Stimulated activated CD4-positive, alpha-beta T cell treated with anti-CD3 and anti-CD28 coated beads, TNF-alpha, amount 100 ng/mL, for 4 hours (primary cell): ENCODE measurements at places on chromosomes 12 and 14.

- DNase-seq, result no peak
Observed at GRCh38 chr14:55438066-55438683, 2.2 kb downstream of the TBPL2 start.

- peak; percentile 64 for DNase-seq
Observed at GRCh38 chr14:105314287-105315200, at the start of gene PACS2. Gene PACS2, plus strand, starts transcription at chr14:105314748. Its CDS starts 171 bp downstream, at chr14:105314919.

DNA sequence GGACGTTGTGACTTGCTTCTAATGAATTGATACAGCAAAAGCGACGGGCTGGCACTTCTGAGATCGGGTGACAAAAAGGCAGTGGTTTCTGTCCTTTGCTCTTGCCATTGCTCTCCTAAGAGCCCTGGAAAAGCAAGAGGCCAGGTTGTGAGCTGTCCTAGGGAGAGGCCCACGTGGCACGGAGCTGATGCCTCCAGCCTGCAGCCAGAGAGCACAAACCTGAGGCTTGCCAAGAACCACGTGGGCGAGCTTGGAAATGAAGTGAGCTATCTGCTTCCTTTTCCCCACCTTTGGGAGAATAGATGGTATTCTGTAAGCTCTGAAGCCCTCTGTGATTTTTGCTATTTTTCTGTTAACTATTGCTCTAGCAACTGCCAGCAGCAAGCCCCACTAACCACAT, 26.4 kb upstream of the NOS1 start:
- DNase-seq, result no peak

- no peak for DNase-seq
Observed at GRCh38 chr14:99626041-99626648, 18.8 kb upstream of the HHIPL1 start.

DNA sequence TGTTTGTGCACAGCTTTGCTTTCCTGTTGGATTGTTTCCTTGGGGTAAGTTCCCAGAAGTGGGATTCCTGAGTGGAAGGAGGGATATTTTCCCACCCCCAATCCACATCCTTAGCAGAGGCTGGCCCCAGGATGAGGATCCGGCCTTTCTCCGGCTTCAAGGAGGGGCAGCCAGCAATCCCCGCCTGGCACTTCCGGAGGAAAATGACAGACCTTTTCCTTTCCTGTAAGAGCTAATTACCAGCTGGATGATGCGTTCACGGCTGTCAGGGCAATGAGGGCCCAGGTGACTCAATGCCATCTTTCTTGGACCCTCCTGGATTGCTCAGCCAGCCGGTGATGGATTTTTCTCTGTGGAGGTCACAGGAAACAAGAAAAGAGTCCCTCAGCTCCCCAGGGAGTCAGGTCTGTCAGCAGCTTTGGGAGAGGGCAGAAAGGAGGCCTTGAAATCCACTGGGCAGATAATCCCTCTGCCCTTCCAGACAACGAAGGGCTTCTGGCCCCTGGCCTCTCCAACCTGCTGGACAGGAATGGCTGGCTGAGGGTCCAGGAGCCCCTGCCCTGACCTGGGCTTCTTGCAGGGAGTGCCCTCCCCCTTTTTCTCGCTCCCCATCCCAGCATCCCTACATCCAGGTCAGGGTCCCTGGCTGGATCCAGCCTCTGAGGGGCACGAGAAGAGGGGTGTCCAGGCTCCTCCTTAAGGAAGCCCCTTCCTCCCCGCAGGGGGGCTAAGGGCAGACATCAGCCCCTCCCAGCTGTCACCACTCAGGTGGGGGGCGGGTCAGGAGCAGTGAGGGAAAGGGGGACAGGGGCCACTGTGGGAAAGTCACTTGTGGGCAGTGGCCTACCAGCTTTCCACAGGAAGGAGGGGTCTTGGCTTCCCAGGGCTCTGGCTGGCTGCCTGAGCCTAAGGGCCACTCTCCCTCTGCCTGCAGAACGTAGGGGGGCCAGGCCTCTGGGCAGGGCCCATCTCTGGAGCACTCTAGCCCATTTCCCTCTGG, 16.1 kb upstream of the CCDC85C start:
- DNase-seq, result no peak

- no peak for DNase-seq
Observed at GRCh38 chr12:51726161-51726560, 122.4 kb downstream of the FIGNL2 start.

DNA sequence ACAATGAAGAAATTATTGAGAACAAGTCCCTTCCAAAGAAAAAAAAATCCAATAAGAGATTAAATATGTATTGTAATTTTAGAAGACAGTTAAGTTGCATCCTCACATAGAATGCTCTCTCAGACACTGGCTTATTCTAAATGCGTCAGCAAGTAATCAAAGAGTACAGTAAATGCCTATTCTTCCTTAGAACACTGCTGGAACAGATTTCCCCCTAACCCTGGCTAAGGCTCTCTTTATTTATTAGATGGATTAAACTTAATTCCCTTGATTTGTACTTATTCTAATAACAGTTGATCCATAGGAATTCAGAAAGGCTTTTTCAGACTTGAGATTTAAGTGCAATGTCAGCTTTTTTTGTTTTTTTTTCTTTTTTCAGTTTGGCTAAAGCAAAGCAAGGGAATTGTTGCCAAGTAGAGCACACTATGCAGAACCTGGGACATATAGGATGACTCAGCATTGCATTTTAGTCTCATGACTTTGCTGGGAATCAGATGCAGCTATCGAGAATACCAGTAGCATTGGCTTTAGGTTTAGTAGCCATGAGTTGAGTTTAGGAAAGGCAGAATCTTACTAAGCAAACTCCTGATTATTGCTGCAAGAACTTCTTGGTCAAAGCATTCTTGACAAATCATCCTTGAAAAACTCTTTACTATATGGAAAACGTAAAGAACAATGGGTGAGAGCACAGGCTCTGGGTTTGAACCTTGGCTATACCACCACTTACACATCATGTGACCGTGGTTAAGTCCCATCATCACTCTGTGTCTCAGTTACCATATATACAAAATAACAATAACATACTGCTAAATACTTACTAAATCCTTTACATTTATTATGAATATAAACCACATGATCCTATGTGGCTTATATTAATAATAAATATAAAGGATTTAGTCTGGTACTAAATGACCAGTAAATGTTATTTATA, 26.7 kb downstream of the MED21 start:
- no peak for DNase-seq

GRCh38 chr14:27938392-27938791, 828.2 kb upstream of the FOXG1 start:
- DNase-seq, result no peak

- no peak for DNase-seq
Observed at GRCh38 chr12:108833757-108834472, 23.5 kb downstream of the SSH1 start.

DNA sequence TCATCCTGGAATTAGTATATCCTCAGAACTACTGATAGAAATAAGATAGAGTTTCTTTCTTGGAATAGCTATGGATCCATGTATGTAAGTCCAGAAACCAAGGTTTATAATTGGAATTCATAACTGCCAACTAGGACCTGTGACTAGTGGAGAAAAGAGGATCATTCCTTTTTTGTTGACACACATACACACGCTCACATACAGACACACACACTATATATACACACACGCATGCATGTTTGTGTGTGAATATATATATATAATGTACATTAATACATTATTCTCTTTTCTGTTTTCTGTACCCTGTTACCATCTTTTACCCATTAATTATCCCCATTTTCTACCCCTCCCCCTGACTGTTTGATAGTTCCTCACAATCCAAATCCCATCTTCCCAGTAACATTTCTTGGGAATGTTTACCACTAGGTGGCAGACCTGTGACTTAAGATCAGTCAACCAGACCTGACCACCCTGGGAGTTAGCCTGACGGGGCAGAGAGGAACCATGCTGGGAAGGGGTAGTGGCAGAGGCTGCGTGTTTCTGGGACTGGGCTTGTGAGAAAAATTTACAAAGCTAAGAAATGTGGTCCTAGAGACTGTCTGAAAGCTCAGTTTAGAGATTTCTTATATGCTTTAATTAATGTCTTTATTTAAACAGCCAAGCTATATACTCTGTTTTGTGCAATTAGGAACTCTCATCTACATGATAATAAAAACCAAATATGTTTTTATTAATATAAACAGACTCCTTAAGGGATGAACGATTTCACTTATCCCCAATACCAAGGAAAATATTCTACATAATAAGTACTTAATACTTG, 308.0 kb downstream of the PPFIA2 start:
- no peak for DNase-seq

DNA sequence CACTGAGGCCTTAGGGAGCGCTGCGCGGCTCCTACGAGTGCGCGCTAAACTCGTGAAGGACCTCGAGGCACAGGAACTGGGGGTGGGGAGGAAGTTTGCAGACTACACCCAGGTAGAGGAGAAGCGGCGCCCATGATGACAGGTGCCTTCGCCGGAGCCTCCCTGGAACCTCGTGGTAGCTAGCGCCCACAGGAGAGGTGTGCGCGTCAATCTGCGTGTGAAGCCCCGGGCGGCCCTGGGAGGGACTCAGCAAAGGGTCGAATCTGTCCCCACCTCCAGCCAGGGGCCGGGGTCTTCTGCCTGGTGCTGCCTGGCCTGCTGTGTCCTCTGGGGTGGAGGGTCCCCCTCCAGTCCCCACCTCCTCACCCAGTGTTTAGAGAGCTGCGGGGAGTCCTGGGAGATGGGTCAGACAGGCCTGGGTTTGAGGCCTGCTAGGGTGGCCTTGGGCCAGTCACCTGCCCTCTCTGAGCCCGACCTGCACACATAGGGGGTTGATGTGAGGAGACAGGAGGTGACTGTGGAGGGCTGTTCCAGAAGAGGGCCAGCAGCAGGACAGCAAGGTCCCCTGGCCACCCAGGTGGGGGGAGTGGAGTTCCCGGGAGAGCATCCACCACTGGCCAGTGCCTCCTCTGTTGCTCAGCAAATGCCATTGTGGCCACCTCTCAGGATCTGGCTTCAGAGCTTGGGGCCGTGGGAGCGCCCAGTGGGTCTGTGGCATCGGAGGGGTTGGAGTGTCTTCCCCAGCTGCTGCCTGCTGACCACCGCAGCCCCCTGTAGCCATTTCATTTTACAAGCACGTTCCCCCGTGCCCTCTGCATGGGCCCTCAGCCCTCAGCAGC, 20.2 kb upstream of the KIF26A start:
- no peak for DNase-seq

DNA sequence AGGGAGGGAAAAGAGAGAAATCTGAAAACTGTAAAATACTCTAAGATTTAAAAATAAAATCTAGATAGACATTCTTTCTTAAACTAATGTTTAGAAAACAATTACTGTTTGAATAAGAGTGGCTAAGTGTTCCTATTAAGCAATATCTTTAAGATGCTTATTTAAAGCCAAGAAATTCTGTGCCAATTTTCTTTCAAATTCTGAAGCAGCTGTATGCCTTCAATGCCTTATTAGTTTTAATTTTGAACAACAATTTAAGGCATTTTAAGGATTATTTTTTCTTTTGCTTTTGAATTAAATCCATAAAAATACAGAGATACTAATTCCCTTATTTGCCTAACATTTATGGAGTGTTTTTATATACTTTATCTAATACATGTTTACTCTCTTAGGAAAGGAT, 50.3 kb upstream of the KITLG start:
- no peak for DNase-seq

- DNase-seq, result peak; percentile 55
Observed at GRCh38 chr12:120231316-120232011, 30.6 kb upstream of the RPLP0 start.

GRCh38 chr12:46674129-46674528, 151.7 kb downstream of the SLC38A4 start:
- no peak for DNase-seq

GRCh38 chr14:41285186-41285748, 321.4 kb upstream of the LRFN5 start:
- no peak for DNase-seq
